ENCODE measurements at places on chromosomes 11 and 22.

DNA sequence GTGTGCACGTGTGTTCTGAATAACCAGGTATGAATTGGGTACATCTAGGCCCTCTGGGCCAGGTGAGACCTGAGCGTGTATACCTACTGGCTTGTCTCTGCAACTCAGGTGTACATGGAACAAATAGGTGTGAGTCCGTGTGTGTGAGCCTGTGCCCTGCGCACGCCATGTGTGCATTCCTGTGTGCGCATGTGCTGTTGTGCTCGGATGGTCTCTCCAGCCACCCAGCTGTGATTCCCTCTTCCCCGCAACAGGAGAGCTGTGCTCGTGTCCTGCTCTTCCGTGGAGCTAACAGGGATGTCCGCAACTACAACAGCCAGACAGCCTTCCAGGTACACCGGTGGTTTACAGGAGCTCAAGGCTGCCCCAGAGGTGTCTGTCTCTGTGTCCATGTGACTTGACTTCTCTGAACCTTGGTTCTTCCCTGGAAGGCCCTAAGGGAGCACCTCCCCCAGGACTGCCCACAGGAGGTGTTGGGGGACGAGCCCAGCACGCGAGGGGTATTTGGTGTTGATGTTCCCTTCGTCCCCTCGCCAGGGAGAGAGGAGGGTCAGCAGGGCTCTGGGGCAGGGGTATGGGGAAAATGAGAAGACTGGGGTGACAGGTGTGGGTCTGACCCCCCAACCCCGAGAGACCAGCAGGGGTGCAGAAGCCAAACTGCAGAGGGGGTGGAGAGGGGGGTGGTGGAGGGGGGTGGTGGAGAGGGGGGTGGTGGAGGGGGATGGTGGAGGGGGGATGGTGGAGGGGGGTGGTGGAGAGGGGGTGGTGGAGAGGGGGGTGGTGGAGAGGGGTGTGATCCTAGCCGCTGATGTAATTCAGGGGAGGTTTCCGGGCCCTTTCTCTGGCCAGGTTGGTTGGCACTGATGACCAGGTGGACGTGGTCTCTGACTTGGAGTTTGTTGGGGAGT is 10.7 kb downstream of the SHANK3 start:
- no peak for DNase-seq

DNA sequence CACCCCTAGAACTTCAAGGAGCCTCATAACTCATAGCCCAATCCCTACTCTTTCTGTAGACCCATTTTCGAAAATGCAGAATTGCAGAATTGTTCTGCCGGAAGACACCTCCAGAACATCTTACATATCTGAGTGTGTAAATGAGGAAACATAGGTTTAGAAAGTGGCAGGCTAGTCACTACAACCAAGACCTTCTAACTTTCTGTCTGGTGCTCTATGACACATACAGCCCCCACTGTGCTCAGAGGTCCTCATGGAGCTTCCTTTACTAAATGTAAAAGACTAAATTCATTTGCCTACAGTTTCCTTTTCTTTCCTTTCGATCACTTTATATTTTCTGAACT is 132.1 kb upstream of the DDI1 start:
- no peak for DNase-seq

DNA sequence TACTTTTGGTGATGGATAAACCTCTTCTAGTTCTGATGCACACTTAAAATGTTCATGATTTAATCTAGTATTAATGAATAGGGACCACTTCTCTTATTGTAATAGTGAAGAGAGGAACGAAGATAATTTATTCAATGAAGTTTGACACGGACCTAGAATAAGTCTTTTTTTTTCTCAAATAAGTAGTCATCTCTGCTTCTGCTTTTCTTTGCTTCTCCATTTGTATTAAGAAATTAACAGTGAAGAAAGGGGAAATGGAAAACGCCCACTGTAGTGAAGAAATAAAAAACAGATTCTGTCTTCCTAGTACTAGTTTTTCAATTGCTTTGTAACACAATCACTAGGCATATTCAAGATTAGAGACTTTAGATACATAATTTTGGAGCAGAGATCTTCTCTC is 73.0 kb downstream of the CD44 start:
- no peak for DNase-seq

DNA sequence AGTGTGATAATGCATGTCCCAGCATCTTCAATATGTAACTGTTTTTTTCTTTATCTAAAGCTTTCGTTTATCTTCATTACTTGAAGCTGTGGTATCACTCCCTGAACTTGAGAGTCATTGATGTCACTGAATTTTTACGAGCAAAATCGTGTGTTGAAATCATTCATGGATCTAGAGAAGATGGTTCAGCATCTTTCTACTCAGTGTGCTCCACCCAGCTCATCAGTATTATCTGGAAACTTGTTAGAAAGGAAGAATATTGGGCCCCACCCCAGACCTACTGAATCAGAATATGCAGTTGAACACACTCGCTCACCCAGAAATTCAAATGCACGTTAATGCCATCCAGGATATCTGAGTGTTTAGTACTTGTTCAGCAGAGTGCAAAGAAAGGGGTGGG is 8.3 kb downstream of the CDON start:
- DNase-seq, result no peak

GRCh38 chr11:72712168-72712751 is 38.0 kb upstream of the PDE2A start:
- no peak for DNase-seq

DNA sequence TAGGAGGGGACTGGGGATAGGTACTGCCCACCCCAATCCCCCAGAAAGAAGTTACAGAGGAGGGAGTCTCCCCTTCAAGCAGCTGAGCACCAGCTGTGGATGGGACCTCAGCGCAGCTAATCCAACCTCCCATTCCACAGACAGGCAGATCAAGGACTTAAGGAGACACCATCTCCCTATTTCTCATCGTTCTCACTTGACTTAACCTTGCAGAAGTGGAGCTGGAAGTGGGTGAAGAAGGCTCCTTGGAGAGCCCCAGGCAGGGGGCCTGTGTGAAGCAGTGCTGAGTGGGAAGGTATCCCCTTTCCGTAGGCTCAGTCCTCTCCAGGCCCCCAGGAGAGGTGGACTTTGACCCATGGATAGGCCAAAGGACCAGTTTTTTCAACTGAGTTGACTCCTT is 27.3 kb downstream of the USP35 start:
- DNase-seq, result no peak

DNA sequence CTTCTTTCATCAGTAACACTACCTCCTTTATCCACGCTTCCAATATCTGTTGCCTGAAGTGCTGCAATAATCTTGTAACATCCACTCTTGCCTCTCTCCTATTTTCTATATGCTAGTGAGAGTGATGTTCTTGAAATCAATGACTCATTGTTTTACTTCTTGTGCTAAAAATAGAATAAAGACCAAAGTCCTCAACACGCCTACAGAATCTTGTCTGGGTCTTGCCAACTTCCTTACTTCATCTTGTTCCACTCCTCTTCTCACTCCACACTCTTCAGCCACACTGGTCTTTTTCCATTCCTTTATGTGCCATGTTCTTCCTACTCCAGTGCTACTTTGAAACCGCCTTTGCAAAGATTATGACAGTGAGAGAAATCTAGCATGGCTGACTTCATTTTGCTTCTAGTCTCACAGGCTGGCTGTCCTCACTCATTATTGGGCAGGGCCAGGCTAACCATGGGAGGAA is 136.4 kb downstream of the CCDC81 start:
- DNase-seq, result no peak

DNA sequence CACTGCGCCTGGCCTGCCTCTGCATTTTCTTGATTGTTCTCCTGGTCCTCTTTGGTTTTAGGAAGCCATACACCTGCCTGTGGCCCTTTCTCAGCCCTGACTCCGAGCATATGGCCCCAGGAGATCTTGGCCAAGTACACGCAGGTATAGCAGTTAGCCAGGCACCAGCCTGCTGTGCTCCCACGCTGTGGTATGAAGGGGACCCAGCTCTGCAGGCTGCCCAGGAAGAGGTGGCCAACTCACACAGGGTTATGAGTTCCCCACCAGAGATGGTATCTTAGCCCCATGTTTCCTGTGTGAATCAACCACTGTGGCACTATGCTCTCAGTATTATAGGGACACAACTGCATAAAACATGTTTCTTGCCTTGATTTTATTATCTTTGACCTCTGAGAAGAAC is 31.1 kb downstream of the SGSM3 start:
- no peak for DNase-seq

DNA sequence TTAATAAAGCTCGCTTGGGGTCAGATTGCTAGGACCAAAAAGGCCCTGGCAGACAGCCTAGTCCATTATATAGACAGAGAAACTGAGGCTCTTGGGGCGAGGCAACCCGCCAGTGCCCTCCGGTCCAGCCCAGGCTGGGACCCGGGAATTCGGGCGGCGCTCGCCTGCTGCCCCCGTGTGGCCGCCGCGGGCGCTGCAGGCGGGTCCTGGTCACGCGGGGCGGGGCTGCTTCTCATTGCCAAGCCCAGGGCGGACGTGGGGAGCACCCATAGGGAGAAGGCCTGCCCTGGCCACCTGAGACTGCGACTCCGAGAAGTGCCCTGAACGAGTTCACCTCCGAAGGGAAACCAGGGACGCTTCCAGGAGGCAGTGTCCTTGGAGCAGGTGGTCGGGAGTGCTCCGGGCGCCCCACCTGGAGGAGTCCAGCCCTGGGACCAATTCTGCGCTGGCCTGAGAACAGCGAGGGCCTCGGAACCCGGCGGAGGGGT is 36.0 kb upstream of the CSNK1E start:
- no peak for DNase-seq

DNA sequence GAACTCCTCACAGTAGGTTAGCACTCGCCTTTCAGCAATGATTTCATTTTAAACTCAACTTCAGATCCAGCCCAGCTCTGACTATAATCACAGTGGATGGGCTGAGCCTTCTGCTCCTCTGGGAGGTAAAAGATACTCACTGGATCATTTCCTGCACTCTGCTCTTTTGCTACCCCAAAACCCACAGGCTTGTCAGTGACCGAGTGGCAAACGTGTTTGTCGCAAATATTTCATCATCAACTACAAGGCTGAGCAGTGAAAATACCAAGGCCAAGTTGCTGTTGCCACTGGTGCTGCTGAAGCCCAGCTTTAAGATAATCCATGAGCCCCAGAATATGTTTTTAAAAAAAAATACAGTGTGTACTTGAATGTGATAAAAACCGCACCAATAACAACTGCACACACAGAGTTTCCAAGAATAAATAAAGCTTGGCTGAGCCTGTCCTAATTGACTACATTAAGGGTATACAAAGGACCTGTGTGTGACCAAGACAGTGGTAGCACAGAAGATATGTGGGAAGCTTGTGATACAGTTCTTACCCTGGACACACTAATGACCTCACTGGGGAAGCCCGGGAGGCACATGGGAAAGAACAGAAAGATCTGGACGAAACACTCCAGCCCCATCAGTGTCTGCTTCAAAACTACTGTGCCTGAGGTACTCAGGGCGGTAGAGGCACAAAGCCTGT is 41.3 kb downstream of the ABTB2 start:
- no peak for DNase-seq
